T1000 (cell line): ENCODE measurements at places on chromosomes 3 and 15.
A peak's percentile ranks its signal among the peaks of the same experiment; 100 is the strongest.

DNA sequence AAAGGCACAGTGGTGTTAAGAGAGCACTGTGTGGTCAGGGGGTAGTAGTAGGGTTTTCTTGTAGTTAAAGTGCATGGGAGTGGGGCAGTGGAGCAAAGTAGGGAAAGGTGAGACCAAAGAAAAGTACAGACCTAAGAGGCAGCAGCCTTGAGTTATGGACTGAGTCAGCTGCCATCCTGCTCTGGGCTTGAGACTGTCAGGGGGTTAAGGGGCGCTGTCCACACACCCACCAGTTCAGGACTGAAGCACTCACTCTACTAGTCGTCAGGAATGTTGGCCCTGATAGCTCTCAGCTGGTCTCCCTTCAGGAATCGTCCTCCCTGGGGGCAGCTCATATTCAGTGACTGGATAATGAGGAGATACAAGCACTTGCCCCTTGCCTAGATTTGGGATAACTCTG is 7.9 kb downstream of the CCR4 start:
- no peak for DNase-seq

- peak; percentile 54 for DNase-seq
Measured at GRCh38 chr3:153138276-153139210, 23.5 kb upstream of the RAP2B start.

GRCh38 chr15:71005895-71006294 is 109.4 kb upstream of the THSD4 start:
- DNase-seq = no peak

GRCh38 chr3:37625051-37625450 is 236.6 kb upstream of the CTDSPL start:
- DNase-seq = no peak

- peak; percentile 7 for DNase-seq
Measured at GRCh38 chr3:69161587-69162307, 39.4 kb upstream of the LMOD3 start.

DNA sequence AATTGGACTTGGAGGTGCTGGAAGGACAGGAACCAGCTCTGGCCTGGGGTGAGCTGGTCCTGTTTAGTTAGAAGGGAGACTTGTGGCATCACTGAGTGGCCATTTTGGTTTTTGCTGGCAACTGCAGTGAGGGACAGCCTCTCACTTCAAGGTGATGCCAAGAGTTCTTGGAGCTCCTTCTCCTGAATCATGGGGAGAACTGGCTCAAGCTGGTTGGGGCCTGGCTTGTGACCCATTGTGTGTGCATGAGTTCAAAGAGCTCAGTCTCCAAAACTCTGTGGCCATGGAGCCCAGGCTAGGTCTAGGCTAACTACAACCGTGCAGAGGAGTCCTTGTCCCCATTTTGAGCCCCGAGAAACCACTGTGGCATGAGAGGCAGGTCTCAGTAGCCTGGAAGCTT is 60.1 kb upstream of the ZNF148 start:
- DNase-seq = no peak

DNA sequence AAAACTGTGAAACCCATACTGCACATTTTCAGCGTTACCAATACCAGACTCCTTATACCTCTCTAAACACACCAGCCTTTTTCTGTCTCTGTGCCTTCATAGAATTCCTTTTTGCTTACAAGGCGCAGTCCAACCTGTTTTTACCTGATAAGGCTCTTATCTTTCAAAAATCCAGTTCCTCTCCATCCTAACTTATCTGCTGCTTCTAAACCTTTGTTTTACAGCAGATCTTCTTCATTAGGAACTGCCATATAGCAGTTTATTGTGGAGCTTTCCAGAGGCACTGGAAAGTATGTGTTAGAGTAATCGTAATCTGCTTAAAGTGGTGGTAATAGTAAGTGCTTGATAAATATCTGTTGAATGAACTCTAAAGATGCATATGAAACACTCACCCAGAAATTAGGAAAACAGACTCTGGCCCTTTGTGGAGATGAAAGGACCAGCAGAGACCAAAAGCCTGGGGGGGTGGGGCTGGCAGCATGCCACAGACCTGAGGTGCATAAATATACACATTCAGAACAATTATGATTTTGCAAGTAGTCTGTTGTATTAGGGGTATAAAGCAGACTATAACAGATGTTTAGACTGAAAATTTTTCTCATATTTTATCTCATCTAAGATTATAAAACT is 29.3 kb downstream of the PPP2R3A start:
- DNase-seq = no peak

DNA sequence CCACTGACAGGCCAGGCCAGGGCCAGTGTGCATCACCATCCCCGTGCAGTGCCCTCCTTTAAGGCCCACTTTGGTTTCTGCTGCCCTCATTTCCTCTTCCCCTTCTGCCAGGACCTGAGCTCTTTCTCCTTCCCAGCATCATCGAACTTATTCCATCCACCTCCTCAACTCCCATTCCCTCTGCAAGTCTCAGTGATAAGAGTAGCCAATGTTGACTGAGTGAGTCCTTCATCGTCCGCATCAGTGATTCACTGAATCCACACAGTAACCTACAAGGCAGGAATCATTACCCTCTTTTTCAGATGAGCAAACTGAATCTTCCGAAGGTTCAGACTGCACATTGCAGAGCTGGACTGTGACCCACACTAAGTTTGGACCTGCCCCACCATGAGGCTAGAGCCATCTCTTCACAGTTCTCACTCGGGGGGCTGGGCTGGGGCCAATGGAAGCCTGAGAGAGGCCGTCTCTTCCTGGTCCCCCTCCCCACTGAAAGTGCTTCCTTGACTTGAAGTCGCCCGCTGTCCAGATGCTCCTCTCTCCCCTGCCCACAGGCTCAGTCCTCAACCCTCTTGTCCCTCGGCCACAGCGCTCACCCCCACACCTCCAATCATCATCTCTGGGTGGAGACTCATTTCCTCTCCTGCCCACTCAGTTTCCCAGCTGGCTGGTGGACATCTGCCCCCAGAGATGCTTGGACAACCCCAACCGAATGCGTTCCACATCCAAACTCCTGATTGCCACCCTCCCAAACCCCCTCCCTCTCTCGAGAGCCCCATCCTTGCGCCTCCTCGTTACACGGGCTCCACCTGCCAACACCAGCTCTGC is 15.2 kb upstream of the ANPEP start:
- no peak for DNase-seq

- DNase-seq = peak; percentile 60
Measured at GRCh38 chr3:13650210-13651056, 101.5 kb downstream of the FBLN2 start.

GRCh38 chr15:80885016-80885579 is 104.5 kb downstream of the MESD start:
- DNase-seq = no peak

GRCh38 chr3:128950223-128950938 is 43.5 kb downstream of the CFAP92 start:
- no peak for DNase-seq

DNA sequence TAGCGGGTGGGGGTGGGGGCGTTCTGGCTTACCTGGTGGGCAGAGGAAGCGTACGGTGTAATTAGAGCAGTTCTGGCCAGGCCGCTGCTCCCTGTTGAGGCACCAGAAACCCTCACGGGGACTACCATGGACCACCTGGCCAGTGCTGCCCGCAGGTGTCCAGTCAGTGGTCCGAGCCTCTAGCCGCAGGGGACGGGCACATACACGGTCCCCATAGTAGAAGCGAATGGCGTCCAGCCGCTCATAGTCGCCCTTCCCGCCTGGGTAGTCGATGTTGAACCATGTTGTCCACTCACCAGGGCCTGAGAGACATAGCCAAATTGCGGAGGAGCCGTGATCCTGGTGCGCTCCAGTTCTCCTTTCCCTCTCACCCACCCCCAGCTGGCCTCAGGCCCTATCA is 4.5 kb downstream of the CILP start:
- no peak for DNase-seq

- DNase-seq = no peak
Measured at GRCh38 chr15:84781495-84781894, 33.1 kb downstream of the ZNF592 start.

- DNase-seq = peak; percentile 74
Measured at GRCh38 chr15:41930221-41930866, 36.5 kb upstream of the SPTBN5 start.

DNA sequence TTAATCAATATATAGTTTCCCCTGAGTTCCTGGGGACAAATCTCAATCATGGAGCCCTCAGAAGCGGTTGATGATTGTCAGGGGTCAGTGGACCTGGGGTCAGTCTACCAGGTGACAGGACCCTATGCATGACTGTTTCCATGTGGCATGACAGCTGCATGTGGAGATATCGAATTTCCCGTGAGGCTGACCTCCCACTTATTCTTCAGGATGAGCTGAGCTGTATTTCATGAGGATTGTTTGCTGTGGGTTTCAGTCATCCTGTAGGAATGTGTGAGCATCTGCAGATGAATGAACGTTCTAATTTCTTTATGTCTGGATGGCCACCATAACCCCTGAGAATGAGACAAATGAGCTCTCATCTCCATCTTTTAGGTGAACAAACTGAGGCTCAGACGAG is 93.0 kb upstream of the HES1 start:
- DNase-seq = no peak

DNA sequence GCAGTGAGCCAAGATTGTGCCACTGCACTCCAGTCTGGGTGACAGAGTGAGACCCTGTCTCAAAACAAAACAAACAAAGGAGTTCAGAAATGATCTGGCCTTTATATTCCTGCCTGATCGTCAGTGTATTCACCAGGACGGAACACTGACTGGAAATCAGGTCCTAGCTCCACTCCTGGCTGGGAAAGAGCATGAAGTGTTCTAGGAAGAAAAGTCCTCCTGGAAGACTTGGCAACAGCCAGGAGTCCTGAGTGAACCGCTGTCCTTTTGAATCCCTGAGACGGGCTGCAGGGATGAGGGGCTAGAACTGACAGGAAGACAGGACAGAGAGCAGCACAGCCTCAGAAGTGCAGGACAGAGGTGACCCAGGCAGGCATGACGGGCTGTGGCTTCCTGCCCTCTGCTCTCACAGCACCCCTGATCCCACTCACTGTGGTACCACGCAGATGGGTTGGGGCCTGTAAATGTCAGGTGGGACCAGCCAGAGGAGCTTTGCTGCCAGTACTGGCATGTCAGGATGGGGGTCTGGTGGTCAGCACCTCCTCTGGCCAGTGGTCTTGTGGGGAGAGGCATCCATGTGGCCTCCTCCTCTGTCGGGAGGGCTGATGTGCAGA is 23.5 kb downstream of the FAN1 start:
- DNase-seq = no peak

DNA sequence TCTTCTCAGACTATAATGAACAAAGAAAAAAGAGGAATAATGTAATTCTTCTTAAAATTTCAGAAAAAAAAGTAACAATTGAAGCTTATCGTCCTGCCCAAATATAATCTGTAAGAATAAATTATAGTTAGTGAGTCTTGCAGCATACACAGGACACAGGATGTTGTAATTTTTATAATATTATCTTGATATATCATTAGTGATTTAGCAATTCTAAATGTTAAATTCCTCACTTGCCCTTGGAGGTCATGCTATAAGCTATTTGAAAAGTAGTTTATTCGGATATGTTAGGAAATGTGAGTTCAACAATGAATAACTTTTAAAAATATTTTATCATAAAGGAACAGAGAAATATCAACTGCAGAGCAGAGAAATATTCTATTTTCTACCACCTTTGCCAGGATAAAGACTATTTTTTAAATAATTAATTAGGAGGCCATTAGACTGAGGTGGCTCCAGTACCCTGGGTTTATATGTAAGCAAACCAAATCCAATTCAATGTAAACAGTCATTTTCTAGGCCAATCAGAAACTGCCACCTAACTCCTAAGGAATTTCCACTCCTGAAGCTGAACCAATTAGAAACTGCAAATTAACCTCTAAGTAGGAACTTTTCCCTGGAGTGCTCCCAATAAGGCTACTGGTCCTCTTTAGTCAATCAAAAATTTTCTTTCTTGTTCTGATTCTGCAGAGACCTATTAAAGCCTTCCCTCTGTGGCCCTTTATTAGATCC is 1109.3 kb downstream of the ROBO2 start:
- peak; percentile 11 for DNase-seq

- DNase-seq = no peak
Measured at GRCh38 chr3:60801307-60801706, 449.9 kb downstream of the FHIT start.
